ENCODE measurements at places on chromosomes 1 and 21.
A peak's percentile ranks its signal among the peaks of the same experiment; 100 is the strongest.

- no peak for DNase-seq
Measured at GRCh38 chr1:45410850-45411509, 70.7 kb upstream of the MUTYH start.

GRCh38 chr1:14866911-14867612 is 268.6 kb downstream of the KAZN start:
- DNase-seq = no peak

DNA sequence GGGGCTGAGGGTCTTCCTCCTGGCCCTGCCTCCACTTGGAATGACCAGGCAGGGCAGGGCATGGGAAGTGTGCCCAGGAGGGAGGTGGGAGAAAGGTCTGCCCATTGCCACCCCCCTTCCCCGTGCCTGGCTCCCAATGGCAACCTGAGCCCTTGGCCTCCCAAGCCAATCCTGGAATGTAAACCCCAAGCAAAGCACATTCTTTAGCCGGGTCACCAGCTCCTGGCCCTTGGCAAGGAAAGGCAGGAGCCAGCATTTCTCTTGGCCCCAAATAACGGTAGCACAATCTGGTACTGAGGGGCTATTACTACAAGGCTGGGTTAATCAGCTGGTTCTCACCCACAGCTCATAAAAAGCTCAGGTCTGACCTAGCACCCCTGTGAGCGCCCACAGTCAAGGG is 6.9 kb upstream of the NUAK2 start:
- DNase-seq = no peak

DNA sequence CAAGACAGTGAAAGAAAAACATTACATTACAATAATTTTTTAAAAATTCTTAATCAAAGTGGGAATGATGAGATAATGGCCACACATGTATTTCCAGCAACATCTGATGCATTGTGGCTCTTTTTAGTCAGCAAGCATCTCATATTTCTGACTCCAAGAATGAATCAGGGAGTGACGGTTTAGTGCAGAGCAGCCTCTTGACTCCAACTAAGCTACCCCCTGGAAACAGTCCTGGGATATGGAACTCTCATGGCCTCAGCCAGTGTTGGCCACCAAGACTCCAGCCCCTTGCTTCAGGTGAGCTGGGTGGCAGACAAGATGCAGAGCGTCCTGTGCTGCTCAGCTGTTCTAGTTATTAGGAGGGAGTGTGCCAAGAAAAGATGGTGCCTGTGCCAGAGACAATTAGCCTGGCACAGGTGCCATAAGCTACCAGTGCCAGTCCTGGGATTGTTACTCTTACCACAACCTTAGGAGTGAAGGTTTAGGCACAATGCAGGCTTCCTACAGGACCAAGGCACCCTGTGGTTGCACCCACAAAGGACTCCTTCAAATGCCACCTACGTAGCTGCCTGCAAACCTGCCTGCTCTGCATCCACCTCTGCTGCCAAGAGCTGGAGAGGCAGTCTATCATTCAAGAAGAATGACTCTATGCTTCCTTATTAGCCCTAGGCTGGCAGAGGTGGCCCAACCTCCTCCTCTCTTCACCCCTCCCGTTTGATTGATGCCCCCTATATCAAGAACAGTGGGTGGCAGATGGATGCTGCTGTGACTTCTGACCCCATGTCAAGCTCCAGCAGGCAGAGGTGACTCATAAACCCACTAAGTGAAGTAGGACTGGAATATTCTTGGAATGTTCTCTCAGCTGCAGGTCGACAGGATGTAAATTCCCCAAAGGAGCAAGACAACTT is 6.0 kb upstream of the SEC16B start:
- DNase-seq = no peak

DNA sequence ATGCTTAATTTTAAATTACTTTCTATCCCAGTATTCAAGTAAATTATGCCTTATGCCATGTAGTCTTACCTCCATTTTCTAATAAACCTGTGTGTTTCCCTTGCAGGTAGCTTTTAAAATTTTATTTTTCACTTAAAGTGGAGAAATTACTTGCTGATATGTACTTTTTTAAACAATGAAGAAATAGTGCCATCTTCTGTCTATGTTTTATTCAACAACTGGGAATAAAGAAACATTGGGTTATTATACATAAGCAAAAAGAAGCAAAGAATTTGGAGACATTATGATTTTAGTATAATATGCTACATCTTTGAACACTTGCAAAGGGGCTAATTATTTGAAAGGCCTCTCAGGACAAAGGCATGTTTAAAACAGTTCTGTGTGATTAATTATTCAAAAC is 1912.9 kb downstream of the MRPL39 start:
- no peak for DNase-seq

GRCh38 chr1:221099747-221100595 is 220.7 kb downstream of the HLX start:
- no peak for DNase-seq

DNA sequence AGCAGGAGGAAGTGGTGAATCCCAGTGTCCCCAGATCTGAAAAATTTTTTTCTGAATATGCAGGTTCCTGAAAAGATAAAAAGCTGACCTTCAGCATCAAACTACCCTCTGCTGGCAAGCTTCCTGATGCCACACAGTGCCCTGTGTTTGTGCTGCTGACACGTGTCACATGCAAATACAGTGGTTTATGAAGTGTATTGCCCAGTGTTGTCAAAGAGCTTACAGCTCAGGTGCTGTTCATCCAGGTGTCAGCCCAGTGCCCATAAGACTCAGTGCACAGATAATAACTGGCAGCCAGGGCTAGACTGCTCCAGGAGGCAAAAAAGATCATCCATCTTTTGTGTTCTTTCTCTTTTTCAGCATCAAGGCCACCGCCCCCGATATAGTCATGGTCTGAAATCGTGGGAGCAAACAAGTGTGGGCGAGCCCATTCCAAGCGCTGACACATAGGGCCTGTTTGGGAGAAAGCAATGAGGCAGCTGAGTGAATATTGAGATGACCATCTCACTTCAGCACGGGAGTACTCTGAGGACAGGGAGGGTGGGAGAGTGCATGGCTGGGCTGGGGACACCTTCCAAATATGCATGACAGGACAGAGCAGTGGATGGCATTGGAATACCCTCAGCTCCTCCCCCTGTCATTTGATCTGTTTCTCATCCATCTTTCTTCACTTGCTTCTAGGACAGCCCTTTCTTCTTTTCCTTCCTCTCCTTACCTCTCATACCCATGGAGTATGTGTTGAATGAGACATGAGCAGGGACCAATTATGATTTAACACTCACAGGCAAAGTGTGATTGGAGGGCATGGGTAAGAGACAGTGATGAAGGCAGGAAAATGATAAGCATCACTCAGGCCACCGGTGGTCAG is 6.4 kb upstream of the KCNK1 start:
- DNase-seq = no peak

DNA sequence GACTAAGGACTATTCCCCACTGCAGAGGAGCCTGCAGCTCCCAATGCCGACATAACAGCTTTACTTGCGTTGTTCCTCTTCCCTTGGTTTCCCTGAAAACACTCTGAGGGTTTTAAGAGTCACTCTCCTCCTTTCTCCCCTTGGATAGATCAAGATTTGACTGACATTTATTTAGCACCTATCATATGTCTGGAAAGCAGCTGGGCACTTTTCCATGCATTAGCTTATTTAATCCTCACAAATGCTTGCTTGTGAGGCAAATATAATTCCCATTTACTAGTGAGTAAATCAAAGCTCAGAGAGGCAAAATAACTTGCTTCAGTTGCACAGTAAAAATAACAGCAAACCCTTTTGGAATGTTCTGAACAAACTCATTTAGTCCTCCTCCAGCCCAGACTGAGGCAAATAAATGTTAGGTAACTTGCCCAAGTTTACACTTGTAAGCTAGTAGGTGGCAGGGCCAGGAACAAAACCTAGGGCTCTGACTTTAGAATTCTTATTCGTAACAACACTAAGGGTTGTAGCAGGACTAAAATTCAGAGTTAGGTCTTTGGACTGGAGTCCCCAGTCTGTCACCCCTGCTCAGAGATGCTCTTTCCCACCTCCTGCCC is 81.4 kb downstream of the KCND3 start:
- DNase-seq = no peak

DNA sequence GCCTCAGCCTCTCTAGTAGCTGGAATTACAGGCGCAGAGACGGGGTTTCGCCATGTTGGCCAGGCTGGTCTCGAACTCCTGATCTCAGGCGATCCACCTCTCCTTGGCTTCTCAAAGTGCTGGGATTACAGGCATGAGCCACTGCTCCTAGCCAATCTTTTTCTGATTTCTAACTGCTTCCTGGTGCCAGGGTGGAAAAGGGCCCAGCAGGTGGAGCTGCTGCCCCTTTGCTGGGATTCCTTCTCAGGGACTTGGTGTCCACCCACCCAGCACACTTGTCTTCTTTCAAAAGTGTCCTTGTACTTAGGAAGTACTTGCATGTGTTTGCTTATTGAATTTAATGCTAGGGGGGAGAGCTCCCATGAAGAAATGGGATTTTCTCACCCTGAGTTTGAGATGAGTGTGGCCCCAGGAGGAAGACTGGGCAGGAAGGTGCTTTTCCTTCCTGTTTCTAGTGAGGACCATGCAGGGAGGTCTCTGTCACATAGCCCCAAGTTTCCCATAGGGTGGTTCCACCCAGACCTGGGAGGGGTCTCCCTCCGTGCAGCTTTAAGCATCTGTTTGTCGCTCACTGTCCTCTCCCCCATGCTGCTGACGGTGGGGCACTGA is 14.2 kb downstream of the UTP11 start:
- DNase-seq = peak; percentile 56

DNA sequence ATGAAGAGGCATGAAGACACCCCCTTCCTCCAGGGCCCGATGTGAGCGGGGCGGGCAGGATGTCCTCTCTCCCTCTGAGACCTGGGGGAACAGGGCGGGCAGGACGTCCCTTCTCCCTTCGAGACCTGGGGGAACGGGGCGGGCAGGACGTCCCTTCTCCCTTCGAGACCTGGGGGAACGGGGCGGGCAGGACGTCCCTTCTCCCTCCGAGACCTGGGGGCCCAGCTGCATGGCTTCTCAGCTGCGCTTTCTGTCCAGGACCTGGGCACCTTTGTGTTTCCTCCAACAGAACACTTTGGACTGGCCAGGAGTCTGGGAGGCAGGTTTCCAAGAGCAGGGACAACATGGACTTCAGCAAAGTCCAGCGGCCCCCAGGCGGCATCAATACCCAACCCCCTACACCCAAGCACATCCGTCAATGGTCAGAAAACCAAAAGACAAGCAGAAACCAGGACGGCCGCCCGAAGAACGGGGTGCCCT is 30.8 kb upstream of the ADARB1 start:
- DNase-seq = no peak

DNA sequence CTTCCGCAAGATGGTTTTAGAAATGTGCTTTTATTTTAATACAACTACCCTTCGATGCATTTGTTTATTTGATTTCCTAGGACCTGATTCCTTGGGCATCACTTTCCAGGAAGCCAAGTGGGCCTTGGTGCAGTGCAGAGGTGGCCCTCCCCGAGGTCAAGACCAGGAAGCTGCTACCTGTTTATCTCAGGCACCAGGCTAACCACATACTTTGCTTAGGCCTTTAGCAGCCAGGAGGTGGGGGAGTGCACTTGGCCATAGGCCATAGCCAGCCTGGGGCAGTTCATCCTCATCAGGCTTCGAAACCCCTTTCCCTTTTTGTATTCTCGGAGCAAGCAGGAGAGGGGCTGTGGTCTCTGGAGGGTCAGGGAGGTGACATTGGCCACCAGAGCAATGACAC is 45.4 kb downstream of the SMYD2 start:
- DNase-seq = no peak

GRCh38 chr21:25721987-25722386 is 12.7 kb downstream of the ATP5PF start:
- DNase-seq = no peak

DNA sequence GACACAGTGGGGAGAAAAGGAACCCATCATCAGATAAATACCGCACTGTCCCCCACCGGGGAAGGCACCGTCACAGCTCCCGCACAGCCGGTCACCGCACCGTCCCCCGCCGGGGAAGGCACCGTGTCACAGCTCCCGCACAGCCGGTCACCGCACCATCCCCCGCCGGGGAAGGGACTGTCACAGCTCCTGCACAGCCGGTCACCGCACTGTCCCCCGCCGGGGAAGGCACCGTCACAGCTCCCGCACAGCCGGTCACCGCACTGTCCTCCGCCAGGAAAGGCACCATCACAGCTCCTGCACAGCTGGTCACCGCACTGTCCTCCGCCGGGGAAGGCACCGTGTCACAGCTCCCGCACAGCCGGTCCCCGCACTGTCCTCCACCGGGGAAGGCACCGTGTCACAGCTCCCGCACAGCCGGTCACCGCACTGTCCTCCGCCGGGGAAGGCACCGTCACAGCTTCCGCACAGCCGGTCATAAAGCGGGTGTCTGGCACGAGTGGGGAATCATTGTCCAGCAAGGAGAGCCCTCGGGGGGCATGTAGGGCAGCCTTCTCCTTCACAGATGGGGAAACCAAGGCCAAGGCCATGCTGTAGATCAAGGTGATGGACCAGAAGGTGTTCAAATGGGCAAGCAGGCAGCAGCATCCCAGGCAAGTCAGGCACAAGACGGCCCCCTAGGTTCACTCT is 280.1 kb downstream of the NPHP4 start:
- DNase-seq = no peak

DNA sequence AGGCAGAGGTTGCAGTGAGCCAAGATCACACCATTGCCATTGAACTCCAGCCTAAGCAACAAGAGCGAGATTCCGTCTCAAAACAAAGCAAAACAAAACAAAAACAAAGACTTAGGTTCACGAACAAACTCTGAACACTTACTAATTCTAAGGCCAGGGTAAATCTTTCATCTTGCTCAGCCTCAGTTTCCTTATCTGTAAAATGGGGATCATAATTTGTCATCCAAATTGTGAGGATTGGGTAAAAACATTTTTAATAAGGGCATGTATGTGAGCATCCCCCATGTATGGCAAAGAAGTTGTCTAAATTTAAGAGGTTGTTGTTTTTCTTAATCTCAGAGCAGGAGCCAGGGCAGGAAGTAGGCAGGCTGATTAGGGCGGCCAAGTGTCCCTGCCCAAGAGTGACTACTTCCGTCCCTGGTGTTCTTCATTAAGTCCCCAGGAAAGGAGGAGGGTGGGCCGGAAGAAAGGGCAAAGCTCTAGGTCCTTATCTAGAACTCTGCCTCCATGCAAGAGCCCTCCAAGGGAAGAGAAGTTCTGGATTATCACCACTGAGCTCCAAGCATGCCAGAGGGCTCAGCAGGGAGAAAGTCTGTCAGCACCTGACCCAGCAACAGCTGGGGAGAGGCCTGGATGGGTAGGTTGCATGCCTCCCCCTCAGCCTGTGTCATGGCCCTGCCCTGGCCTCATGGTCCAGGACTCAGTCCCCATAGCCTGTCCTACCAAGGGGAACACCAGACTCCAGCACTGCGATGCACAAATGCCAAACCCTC is 49.9 kb upstream of the CLIC4 start:
- peak; percentile 54 for DNase-seq

- no peak for DNase-seq
Measured at GRCh38 chr1:235703506-235703905, 53.9 kb upstream of the GNG4 start.

DNA sequence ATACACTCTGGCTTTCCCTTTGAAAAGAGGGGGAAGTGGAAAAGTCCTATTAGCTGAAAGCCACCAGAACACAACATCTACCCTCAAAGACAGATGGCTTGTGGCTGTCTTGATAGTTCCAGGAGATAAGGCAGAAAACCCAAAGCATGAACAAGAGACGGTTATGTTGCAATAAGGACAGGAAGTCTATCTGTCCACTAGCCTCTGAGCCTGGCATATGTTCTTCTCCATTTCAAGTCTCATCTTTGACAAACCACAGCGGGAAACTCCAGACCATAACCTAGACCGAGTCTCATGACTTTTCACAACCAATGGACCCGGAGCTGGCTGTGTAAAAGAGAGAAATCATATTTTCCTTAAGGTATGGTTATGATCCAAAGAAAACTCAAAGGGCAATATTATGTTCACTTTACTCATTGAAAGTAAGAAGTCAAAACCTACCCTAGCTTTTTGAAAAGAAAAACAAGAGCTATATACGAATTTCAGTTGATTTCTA is 33.8 kb downstream of the DUSP10 start:
- DNase-seq = no peak

- DNase-seq = no peak
Measured at GRCh38 chr1:203354246-203354645, 3.3 kb upstream of the FMOD start.

Measured in left ventricle myocardium superior (tissue), 1 donor.